ENCODE measurements at places on chromosomes 13 and 19.

- DNase-seq: no peak
These were observed 12.0 kb upstream of the CEACAM21 start for GRCh38 chr19:41563854-41564514.

DNA sequence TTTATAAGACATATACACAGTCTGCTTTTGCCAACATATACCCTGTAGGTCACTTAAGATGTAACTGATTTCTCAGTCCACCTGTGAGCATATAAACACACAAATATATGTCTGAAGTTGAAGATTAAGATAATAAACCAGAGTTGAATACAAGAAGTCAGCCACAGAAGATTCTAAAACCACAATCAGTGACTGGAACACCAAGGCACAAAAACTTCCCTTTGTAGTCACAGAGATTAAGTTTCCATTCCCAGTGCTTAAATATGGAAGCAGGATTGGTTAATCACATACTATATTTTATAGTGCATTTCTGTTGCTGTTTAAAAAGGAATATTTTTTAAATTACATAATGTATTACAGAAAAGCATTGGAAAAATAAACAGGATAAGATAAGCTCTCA lies 39.9 kb downstream of the MTMR6 start:
- DNase-seq: no peak

DNA sequence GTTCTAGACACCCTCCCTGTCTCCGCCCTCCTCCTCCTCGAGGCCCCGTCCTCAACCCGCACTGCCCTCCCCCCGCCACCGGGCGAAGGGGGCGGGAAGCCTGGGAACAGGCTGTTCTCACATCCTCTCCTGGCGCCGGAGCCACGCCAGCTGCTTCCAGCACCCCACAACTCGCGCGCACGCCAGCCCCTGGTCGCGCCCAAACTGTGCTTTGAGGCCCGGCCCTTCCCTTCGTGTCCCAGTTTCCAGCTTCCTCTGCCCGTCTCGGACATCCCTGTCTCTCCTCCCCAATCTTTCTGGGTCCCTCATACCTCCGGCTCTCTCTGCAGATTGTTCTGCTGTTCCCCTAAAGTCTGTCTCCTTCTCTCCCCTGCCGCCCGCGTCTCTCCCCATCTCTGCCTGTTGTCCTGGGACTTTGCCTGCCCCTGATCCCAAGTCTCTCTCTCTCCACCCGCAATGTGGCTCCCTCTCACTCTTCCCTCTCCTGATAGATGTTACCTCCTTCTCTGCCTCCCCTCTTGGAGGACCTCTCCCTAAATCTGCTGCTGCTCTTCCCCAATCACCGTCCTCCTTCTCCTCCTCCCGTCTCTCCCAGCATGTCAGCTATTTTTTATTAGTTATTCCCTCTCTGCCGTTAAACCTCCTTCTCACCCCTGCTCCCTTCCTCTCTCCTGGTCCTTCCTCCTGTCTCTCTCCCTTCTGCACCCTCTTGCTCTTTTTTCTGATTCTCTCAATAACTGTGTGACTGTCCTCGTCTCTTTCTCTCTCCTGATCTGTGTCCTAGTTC lies 14.2 kb downstream of the DPF1 start:
- peak; percentile 44 for DNase-seq

DNA sequence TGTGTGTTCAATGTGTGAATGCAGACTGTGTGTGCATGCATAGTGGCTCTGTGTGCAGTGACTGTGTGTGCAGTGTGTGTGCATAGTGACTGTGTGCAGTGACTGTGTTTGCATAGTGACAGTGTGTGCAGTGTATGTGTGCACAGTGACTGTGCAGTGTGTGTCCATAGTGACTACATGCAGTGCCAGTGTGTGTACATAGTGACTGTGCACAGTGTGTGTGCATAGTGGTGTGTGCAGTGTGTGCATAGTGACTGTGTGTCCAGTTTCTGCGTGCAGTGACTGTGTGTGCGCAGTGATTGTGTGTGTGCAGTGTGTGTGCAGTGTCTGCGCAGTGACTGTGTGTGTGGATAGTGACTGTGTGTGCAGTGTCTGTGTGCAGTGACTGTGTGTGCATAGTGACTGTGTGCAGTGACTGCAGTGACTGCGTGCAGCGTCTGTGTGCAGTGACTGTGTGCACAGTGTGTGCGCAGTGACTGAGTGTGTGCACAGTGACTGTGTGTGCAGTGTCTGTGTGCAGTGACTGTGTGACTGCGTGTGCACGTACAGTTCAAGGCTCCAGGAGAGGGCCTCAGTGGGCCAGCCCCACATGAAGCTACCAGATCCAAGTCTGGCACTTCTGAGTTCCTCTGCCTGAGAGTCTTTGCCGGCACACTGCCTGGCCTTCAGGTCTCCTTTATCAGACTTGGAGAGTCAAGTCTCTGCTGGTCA lies 90.3 kb downstream of the IER2 start:
- DNase-seq: no peak

GRCh38 chr13:69092615-69093322 lies 1014.9 kb upstream of the ATXN8OS start:
- no peak for DNase-seq

- DNase-seq: no peak
These were observed 153.5 kb downstream of the RFC3 start for GRCh38 chr13:33971562-33971819.

GRCh38 chr13:25329706-25330105 lies 28.3 kb downstream of the NUP58 start:
- DNase-seq: no peak

All from G401 (cell line).